ENCODE measurements at places on chromosomes 16 and 17.

- peak; percentile 67 for DNase-seq
Measured at GRCh38 chr17:1181753-1182137, 2.0 kb upstream of the ABR start.

- no peak for DNase-seq
Measured at GRCh38 chr17:47981462-47981861, 10.5 kb downstream of the CDK5RAP3 start.

GRCh38 chr16:79821911-79822310 is 221.4 kb upstream of the MAF start:
- no peak for DNase-seq

- no peak for DNase-seq
Measured at GRCh38 chr16:78050734-78051400, 28.5 kb downstream of the CLEC3A start.

GRCh38 chr16:2467528-2468232 is 3.4 kb upstream of the NTN3 start:
- DNase-seq: no peak

DNA sequence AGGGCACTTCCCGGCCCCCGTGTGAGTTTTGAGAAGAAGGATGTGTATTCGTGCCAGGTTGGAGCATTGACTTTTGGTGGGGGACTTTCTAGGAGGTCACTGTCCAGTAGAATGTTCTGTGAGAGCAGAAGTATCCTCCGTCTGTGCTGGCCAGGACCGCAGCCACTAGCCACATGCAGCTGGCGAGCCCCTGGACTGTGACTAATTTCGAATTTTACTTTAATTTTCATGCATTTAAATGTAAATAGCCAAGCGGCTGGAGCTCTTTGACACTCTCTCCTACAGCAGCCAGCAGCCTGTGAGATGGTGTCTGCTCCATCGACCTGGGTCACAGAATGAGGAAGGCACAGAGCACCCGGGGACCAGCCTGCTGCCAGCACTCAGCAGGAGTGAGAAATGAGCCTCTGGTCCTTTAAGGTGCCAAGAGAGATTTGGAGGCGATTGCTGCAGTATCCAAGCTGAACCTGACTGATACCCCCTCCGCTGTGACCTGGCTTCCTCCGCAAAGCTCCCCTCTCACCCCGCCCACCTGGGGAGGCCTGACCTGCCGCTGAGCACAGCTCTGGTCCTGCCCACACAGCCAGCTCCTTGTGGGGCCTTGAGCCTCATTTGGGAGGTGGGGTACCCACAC is 7.8 kb downstream of the ATP2A3 start:
- DNase-seq: no peak

DNA sequence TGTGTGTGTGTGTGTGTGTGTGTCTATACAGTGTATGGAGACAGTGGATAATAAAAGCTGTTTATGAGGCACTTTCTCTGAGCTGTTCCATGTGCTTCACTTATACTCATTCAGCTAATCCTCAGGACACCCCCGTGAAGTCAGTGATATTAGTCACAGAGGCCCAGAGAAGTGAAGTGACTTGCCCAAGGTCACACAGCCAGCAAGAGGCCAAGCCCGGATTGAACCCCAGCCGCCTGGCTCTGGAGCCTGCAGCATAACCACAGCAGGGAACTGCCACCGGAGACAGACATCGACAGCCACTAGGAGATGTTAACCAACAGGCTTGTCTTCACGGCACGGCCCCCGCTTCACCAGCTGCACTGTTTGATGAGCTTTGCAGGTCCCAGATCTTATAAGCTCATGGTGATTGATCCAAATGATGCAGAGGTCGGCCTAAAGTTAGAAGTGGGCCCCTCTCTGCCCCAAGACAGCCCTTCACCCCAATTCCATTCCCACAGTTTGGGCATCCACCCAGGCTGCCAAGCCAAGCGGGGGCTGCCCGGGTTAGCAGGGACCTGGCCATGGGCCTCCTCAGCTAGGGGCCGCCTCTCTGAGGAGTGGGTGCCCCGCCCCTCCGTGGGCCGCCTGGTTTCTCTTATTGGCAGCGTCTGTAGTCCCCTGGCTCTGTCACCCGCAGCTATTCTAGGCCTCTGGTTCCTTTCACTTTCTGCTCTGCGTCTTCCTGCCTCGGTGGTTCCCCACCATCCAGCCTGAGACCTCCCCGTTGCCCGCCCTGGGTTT is 30.9 kb downstream of the SOCS1 start:
- DNase-seq: peak; percentile 17

DNA sequence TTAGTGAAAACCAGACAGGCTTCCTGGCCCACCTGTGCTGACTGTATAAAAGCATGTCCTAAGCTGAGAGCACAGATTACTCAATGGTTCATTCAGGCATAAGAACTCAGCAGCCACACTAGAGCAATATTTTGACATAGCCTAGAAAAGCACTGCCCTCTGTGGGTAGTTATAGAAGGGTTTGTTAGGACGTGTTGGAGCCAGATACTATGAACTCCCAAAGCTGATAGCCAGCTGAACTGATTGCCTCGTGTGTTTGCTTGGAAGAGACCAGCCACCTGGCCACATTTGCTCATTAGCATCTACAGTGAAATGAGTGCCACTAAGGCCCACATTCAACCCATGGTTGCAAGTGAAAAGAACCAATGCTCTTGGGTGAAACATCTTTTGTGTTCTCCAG is 30.8 kb upstream of the ABCA5 start:
- peak; percentile 22 for DNase-seq

DNA sequence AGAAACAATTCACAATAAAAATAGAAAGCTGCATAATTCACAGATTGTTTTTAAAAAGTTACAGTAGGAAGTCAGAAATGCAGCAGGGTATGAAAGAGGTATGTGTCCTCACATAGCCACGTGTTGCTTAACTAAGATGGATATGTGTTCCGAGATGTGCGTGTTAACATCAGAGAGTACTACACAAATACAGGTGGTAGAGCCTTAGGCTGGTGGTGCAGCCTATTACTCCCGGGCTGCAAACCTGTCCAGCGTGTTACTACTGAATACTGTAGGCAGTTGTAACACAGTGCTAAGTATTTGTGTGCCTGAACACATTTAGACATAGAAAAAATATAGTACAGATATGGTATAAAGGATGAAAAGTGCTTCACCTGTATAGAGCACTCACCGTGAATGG is 46.4 kb downstream of the USP10 start:
- no peak for DNase-seq

- DNase-seq: no peak
Measured at GRCh38 chr16:79170555-79171246, 429.8 kb downstream of the MAF start.

DNA sequence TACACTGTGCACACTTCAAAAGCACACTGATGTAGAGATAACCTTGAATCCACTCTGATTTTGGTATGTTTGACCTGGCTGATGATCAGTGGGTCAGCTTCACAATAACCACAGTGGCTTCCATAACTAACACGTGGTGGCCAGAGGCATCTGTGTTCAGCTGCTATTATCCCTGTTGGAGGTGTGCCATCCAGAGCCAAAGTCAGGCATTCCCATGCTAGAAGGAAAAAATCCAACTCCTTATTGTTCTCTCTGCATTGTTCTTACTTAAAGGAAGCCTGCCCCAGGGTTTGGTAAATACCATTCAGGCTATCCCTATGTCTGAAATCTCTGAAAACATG is 127.3 kb upstream of the MON1B start:
- no peak for DNase-seq

GRCh38 chr17:81839301-81839700 is 4.5 kb upstream of the PPP1R27 start:
- no peak for DNase-seq

GRCh38 chr16:64238571-64238970 is 883.3 kb downstream of the CDH11 start:
- peak; percentile 1 for DNase-seq

GRCh38 chr16:1036726-1037393 is 35.7 kb upstream of the SSTR5 start:
- peak; percentile 19 for DNase-seq

GRCh38 chr16:72609066-72609465 is 437.1 kb upstream of the PMFBP1 start:
- no peak for DNase-seq

DNA sequence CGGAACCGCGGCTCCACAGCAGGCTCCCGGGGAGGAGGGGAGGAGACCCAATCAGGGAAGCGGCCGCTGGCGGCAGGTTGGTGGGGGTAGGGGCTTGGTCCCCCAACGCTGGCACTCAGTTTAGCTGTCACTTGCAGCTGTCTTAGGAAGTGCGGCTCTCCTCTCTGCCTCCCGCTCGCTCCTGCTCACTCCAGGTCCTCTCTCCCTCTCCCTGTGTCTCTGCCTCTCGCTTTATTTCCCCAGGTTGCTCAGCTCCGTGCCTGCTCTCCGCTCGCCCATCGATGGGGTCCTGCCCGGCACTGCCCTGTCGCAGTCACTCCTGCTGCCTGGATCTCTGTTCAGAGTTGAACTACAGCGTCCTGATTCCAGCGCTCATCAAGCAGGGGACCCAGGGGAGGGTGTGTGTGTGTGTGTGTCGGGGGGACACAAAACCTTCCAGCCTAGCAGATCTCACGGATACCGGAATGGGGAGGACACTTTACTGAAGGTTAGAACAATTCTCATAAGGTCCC is 145.6 kb downstream of the ENGASE start:
- DNase-seq: no peak

GRCh38 chr17:28370744-28371103 is 617 bp upstream of the VTN start:
- no peak for DNase-seq

DNA sequence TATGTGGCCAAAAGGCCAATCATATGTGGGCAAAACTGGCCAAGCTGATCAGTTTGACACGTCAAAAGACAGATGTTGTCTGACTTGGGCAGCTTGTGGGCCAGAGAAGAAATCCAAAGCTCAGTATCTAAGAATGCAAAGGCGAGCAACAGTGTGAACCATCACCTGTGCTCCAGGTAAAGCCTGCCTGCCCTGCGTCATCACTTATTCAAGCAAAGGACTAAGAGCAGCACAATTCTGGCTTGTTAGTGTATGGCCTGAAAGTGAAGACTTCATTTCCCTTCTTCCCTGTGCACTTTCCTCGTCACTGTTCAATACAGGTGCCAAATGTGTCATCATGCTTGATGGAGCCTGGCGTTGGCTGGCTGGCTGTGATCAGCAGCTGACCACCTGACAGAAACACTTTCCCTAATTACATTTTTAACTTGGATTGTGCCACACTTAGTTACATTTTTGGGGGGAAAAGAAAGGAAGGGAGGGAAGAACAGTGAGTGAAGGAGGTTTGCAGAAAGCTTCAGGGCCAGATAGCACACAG is 4.7 kb downstream of the FAM20A start:
- DNase-seq: no peak

GRCh38 chr16:21638573-21638975 is 13.8 kb downstream of the IGSF6 start:
- peak; percentile 61 for DNase-seq

DNA sequence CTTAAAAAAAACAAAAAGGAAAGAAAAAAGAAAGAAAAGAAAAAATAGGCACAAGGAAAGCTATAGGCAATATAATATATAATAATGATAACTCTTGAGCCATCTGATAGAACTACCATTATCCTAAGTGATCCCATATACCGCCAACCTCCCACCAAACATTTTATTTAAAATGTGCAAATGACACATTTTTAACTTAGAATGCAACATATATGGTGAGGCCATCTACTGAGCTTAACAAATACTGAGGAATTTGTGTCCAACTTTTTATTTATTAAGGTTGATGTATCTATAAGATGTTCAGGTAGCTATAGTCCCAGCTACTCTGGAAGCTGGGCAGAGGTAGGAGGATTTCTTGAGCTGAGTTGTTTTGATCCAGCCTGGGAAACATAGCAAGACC is 14.4 kb upstream of the APPBP2 start:
- DNase-seq: no peak

GRCh38 chr17:76179496-76180467 is 38.7 kb upstream of the FOXJ1 start:
- peak; percentile 41 for DNase-seq

DNA sequence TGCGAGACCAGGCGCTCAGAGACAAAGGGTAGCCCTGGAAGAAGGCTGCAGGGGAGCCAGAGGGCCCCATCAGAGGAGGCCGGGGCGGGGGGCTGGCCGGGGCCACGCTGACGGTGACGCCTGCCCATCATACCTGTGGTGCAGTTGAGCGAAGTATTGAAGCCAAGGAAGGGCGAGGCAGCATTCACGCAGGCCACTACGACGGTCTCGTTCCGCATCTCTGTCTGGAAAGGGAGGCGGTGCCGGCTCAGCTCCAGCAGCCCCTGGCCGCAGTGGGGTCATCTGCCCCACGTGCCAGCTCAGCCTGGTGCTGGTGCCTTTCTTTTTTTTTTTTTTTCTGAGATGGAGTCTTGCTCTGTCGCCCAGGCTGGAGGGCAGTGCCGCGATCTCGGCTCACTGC is 4.9 kb upstream of the MRPL28 start:
- no peak for DNase-seq

- DNase-seq: no peak
Measured at GRCh38 chr16:83606486-83607030, 201.2 kb upstream of the HSBP1 start.

DNA sequence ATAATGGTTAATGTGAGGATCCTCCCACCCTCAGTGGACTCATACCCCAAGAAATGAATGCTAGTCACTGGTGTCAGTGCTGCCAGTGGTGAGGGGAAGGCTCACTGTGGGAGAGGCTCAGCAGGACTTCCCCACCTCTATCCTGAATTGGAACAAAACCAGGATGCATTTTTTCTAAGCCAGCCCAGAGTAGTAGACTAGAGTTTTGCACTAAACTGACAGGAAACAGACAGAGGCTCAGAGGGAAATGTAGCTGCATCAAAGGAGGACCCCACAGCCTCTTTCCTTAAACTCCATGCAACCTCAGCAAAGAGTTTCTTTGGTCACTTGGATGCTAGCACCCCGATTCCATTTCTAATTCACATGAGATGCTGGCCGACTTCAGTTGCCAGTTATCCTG is 10.7 kb upstream of the SKAP1 start:
- no peak for DNase-seq

DNA sequence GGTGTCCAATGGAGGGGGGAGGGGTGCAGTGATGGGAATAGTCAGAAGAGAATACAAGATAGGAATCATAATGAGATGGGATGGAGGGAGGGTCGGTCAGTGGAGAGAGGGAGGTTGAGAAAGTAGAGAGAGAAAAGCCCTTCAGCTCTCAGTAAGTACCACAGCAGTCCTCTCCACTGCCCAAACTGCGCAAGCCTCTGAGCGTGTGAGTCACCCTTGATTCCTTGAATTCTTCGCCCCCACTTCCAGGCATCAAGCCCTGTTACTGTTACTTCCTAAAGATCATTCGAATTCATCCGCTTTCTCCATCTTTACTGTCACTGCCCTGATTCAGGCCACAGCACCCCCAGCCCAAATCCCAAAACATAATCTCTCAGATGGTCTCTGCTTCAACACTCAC is 2.5 kb downstream of the GUCY2D start:
- peak; percentile 84 for DNase-seq

All from amniotic epithelial cell (primary cell).